ENCODE measurements at places on chromosomes 7 and 10.

DNA sequence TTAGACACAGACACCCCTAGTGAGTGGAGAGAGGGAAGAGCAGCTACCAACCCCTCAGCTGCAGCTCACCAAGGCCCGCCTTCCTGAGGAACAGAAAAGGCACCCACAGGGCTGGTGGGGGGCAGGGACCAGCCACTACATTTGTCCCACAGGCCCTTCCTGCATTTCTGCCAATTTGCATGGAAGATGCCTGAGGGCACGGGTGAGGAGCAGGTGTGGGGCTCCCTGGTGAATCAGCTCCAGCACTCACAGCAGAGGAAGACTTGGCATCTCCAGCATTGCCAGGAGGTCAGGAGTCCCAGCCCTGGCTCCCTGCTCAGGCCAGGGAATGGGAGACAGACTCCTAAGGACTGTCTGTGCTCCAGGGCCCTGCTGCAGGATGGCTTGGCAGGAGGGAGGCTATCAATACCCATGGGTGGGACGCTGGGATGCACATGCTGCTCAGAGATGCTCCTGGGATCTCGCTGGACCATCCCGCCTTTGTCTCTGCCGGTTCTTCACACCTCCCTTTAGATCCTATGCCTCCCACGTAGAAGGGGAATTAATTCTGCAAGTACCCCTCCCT lies 109.7 kb downstream of the SLIT1 start:
- DNase-seq, result no peak

DNA sequence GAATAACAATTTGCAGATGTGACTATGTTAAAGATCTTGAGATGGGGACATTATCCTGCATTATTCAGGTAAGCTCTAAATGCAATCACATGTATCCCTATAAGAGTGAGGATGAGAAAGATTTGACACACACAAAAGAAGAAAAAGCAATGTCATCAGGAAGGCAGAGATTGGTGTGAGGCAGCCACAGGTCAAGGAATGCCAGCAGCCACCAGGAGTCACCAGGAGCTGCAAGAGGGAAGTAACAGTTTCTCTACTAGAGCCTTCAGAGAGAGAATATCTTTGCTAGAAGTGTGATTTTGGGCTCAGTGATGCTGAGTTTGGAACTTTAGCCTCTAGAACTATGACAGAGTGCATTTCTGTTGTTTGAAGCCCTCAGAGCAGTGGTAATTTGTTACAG lies 700.3 kb upstream of the SEMA3D start:
- no peak for DNase-seq

DNA sequence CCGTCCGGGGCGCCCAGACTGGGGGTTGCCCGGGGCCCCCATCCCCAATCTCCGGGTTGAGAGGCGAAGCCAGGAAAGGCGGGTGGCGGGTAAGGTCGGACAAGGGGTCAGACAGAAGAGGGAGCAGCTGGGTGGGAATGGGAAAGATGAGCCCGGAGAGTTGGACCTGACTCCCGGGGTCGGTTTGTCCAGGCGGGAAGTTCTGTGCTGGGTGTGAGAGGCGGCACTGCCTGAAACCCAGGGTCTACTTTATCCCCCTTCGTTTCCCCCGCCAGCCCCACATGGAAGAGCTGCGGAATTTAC lies 675 bp downstream of the SLC4A2 start:
- DNase-seq, result no peak

DNA sequence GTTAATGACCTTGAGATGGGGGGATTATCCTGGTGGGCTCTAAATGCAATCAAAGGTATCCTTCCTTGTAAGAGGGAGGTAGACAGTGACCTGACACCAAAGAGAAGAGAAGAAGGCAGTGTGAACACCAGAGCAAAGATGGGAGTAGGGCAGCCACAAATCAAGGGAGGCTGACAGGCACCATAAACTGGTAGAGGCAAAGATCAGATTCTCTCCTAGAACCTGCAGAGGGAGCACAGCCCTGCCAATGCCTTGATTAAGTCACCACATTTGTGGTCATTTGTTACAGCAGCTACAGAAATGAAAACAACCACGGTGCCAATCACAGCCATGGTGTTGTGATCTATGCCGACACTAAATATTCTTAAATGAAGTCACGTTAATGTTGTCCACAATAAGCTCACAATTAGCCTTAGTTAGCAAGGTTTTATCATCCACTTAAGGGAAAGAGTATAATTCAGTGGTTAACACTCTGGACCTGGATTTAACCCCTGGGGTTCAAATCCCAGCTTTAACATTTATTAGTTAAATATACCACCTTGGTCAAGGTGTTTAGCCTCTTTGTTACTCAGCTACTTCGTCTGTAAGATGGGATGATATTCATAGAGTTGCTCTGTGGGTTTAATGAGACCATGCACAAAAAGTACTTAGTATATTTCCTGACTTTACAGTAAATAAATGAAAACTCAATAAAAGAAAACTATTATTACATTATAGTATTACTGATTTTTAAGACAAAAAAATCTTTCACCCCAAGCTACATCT lies 70.8 kb downstream of the SGMS1 start:
- DNase-seq, result no peak

- DNase-seq, result no peak
Observed at GRCh38 chr7:44066494-44067063, 1.2 kb upstream of the PGAM2 start.

DNA sequence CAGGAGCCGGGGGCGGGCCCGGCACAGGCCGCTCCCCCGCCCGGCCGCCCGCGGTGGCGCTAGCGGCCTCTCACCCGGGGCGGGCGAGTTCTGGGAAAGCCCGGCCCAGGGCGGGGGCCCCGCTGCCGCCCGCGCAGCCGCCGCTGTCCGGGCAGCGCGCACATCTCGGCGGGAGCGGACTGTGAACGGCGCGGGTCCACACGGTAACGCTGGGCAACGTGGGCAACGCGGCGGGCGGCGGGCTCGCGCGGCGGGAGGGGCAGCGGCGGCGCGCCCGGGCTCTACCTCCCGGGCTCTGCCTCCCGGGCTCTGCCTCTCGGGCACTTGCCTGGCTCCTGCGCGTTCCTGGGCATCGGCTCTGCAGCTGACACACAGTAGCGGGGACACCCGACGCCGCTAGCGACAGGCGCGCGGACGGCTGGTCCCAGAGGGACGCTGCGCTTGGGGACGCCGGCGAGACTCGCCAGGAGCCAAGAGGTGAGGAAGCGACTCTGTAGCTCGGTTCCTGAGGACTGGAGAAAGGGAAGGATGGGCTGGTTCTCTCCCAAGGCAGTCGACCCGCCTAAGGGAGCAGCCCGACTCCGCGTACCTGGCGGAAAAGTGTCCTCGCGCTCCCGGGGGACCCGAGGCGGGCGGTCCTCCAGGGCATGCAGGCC lies at the start of gene PLCE1:
Gene PLCE1, plus strand, starts transcription at position 150 of the 656 bp plus-strand sequence. CDS start 37,116 bp downstream, outside the sequence.
- peak; percentile 30 for DNase-seq

DNA sequence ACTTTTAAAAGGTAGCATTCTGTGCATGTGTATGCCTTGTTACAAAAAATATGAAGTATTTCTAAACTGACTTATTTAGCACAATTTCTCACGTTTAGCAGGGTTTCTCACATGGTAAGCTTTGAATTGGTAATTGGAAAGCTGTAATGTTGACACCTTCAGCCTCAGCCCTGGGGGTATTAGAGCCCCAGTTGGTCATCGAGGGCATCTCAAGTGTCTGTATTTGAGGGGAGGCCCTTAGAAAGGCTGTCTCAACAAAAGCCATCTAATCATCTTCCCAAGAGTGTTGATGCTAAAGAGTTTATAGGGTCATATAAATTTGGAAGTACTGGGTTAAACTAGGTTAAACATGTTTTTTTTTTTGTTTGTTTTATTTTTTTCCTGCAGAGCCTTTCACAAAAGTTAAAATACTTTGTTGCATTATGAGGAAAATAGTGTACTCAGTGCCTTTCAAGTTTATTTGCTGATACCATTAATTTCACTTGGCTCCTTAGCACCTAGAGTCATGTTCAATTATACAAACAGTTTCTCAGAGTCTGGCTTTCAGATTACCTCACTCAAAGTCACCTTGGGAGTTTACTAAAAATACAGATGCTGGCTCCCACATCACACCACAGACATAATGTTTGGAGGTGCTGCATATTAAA lies 134.0 kb downstream of the CD36 start:
- DNase-seq, result no peak

DNA sequence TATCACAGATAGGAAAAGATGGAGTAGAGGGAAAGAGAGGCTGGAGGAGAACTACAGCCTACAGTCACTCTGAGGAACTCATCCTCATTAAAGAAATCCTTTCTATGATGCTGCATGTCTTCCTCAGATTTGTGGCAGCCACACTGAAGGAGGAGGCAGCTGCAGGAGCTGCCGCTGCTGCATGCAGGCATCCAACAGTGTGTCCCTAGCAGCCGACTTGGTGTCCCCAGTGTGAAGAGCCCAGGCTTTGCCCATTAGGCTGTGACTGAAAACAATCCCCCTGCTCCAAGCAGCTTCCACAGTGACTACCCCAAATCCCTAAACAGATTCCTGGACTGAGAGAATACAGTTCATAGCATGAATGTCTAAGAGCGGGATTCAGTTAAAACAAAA lies 23.1 kb downstream of the SKIDA1 start:
- DNase-seq, result no peak

- DNase-seq, result no peak
Observed at GRCh38 chr10:89431977-89432376, 17.6 kb downstream of the IFIT5 start.

GRCh38 chr10:96371356-96371755 lies 12.6 kb upstream of the OPALIN start:
- no peak for DNase-seq

- peak; percentile 47 for DNase-seq
Observed at GRCh38 chr7:112938863-112939573, 147.6 kb downstream of the GPR85 start.

- no peak for DNase-seq
Observed at GRCh38 chr10:97889461-97890265, 40.0 kb downstream of the GOLGA7B start.

- peak; percentile 20 for DNase-seq
Observed at GRCh38 chr10:12130237-12130872, 878 bp downstream of the SEC61A2 start.

GRCh38 chr10:118605694-118606093 lies 10.2 kb upstream of the PRLHR start:
- no peak for DNase-seq

DNA sequence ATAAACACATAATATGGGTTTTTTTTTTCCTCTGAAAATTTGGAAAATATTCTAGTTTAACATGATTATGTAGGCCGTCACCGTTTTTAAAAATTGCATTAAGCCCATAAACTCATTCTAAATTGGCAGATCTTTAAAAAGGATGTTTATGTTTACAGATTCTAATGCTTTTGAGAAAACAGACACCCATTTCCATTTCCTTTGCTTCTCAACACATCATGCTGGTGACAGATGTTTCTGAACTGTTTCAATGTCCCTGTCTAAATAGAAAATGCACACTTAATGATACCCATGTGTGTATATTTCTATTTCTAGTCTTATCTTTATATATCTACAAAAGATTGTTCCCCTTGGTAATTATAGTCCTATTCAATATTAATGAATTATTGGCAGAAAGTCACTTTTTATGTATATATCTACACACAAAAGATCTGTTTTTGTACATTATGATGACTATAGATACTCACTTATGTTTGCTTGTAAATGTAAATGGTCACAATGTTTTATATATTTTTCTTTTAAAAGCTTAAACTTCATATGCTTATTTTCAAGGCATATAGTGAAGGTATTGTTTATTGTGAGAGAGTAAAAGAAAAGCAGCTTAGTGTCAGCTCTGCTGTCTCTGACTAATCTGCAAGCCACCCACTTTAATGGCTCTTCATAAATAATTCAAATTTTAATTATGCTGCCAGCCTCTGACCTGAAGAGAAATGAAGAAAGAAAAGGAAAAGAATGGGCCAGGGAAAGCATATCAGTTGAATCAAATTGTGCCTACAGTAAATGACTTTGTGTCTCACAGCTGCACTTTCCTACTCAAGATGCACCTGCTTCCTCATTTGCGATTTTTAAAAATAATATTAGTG lies 179.4 kb downstream of the CACNA2D1 start:
- DNase-seq, result peak; percentile 89

- no peak for DNase-seq
Observed at GRCh38 chr10:103717341-103718246, 137.8 kb downstream of the SH3PXD2A start.

DNA sequence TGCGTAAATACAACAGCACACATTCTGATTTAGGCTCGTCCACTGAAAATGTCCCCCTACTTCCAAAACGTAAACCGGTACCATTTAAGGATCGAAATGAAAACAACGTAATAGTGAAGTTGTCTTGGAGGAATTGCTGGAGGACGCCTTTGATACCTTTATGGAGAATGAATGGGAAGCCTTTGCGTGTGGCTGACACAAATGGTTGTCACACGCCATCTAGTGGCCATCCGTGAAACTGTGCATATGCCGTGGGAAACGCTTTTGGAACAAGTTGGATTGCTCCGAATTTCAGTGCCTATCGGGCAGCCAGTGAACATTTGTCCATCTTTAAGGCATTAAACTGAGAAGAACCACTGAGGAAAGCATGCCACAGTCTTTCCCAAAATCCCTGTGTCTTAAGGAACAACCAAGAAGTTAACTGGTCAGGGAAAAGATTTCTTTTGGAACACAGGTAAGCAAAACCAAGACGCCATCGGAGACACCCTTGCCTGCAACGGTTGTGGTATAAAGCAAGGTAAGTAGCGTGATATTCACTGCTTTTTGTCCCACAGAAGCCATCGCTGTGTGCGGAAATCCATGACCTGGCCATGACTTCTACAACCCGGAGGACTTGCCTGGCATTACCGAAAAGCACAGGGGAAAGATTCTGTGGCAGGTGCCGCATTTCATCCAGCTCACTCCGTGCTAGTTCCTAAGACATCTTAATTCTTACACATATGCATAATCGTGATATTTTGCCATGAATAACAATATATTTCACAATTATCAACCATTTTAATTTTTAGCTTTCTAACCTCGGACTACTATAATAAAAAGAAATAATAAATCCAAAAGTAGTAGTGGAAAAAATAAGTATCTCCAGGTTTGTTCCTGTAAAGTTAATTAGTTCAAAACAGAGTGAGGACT lies 100.6 kb downstream of the FAM204A start:
- peak; percentile 34 for DNase-seq

DNA sequence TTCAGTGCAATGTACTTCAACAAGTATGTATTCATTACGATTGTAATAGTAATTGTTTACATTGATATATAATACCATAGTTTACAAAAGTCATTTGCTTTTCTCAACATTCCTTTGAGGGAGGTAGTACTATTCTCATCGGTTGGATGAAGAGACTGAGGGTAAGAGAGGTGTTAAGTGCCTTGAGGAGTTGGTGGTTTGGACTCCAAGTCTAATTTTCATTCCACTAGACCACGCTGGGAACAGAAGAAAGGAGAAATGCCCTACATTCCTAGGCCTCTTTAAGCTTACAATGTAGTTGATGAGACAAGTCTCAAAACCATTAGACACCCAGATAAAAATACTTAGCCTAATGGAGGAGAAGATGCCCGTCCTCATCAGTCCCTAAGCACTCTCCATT lies 28.6 kb downstream of the CDK1 start:
- no peak for DNase-seq

- no peak for DNase-seq
Observed at GRCh38 chr10:89695307-89695706, 6.1 kb upstream of the KIF20B start.

GRCh38 chr10:101682172-101682825 lies 12.7 kb downstream of the FBXW4 start:
- DNase-seq, result no peak

- DNase-seq, result no peak
Observed at GRCh38 chr10:78428579-78428978, 394.9 kb downstream of the RPS24 start.

All from NCI-H1105 (cell line).